Cerebellar nuclear complex (tissue), 1 donor: ENCODE measurements at places on chromosomes 3 and 15.

DNA sequence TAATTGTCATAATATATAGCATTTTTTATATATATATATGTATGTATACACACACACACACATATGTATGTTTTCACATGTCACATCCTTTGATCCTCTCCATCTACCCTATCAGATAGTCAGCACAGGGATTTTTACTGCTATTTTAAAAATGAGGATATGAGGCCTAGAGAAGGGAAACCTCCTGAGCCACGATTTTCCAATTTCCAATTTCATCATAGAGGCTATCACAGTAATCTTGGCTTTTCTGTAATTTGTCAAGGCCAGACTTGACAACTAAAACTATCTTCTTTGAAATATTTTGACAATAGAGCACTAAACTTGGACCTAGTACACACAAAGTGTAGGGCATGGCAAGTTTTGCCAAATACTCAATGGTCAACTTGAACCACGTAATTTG is 42.5 kb downstream of the IL1RAP start:
- no peak for DNase-seq

GRCh38 chr3:94978084-94978483 is 915.2 kb downstream of the NSUN3 start:
- DNase-seq: no peak

DNA sequence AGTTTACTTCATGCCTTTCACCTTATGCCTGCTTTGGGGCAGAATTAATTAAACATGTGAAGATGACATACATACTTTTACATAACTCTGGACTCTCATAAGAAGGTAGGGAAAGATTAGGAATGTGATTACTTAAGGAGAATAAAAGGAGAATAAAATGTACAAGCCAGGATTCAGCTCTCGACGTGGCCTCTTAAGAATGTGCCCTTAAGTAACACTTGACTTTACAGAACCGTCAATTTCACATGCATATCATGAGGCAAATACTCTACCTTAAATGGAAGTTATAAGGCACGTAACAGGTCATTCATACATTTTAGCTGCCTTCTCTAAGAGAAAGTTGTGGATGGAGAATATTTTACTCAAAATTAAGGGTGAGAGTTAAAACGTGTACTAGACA is 263.7 kb upstream of the LMCD1 start:
- DNase-seq: no peak

DNA sequence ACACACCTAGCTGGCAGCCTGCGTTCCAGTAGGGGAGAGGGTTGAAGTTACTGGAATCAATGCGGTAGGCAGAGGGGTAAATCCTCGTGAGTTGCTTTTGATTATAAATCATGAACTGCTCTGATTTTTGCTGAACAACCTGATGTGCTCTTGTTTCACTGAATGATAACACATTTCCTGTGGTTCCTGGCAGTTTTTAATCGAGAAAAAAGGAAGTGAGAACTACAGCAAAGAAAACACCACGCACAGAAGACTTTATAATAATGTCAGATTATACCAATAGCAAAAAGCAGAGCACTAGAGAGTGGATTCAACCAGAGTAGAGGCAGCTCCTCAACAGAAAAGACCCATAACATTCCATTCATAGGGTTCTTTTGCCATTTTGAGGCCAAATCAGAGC is 200.8 kb upstream of the STRIT1 start:
- DNase-seq: no peak

GRCh38 chr15:67176195-67176971 is 78.1 kb downstream of the AAGAB start:
- no peak for DNase-seq

DNA sequence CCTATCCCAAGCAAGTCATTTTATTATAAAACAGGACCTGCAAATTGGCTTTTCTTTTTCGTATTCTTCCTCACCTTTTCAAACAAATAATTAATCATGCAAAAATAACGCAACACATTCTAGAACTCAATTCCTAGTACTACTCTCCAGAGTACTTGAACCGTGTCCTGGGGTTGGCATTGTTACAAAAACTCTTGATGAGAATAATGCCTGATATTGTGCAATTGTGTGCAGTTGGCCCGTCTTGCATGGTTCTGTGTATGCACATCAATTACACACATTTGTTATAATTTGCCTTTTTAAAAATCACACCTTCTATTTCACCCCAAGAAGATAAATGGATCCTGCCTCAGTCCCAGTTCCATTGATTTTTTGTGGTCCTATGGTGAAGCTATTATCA is 205.4 kb downstream of the EPHB1 start:
- no peak for DNase-seq

- DNase-seq: no peak
These were observed 67.9 kb downstream of the ATP8B4 start for GRCh38 chr15:50050986-50051743.
